Stimulated activated CD8-positive, alpha-beta memory T cell treated with anti-CD3 and anti-CD28 coated beads, Interleukin-4, amount 100 ng/mL, for 4 hours (primary cell): ENCODE measurements at places on chromosomes 12 and 14.

DNA sequence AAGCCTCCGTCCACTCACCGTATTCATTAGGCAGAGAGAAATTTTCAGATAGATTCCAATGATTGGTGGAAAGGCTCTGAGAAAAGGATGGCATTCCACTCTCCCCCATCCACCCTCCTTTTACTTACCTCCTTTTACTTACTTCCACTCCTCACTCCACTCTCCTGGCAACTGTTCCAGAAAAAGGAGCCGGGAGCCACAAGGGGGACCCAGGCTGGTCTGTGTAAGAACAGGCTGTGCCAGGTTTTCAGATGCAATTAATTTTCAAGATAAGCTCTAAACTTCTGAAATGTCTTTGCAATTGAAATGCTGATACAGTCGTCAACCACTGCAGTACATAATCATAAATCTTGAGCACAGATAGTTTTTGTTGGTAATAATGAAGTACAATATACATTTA lies 248.8 kb downstream of the ANO6 start:
- DNase-seq = no peak

DNA sequence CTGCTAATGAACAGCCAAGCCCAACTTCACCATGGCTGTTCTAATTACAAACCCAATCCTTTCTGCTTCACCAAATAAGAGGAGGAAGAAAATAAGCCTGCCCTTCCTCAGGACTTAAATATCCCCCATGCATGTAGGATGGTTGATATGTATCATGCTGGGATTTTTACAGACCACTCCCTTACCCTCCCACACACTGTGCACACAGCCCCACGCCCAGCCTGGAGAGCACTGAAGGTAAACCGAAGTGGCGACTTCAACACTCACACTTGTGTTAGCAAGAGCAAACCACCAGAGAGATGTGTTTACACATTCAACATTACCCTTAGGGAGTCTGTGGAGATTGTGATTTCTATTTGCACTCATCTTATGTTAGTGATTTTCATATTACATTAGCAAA lies 241.2 kb downstream of the EGLN3 start:
- no peak for DNase-seq

DNA sequence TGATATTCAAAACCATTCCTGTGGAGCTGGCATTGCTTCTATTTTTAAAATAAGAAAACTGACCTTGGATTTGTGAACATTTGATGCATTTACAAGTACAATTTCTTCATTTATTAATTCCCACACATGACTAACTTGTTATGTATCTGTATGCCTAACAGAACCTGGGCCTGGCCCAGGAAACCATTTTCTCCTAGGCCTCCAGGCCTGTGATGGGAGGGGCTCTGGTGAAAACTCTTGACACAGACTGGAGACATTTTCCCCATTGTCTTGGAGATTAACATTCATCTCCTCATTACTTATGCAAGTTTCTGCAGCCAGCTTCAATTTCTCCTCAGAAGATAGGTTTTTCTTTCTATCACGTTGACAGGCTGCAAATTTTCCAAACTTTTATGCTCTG lies 42.0 kb downstream of the GLIPR1L2 start:
- no peak for DNase-seq

DNA sequence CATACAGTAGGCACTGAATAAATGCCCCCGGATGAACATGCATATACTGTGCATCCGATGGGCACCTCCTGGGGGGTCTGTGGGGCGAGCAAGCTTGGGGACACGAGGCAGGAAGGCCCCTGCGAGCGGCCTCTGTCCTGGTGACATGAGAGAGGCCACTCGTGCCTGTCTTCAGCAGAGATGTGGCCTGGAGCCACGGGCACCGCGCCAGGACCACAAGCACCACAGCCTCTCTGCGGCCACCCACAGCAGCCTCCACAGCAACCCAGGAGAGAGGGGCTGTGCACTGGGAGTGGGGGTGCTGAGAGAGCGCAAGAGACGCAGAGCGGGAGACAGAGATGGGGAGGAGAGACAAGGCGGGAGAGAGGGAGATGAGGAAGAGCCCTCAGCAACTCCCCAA lies 118.5 kb downstream of the RFLNA start:
- DNase-seq = no peak

DNA sequence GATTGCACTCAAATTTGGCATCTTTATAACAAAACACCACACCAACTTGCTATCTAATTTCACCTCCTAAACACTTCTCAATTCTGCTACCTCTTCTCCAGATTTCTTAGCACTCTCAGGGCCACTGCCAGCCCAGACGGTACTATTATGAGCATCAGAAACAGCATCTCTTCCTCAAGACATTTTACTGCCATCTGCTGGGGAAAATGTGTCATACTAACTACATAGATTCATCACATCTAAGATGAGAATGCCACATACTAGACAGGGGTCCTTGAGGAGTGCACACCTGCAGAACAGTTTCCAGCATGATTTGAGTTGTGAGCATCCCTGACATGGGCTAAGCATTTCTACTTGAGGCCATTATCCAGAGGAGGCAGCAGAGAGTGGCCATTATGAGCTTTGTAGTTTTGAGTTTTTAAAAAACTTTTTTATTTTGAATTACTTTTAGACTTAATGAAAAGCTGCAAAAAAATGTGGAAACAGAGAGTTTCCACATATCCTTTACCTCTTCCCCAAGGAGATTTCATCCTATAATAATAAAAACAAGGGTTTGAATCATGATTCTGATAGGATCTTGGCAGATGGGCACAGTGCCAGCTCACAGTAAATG lies 15.1 kb upstream of the GRIP1 start:
- no peak for DNase-seq

GRCh38 chr12:115620816-115621215 lies 656.7 kb downstream of the MED13L start:
- no peak for DNase-seq

GRCh38 chr14:105011312-105011990 lies 9.4 kb downstream of the CDCA4 start:
- DNase-seq = no peak

GRCh38 chr14:93944348-93945069 lies 17.4 kb downstream of the FAM181A start:
- no peak for DNase-seq

- DNase-seq = no peak
Measured at GRCh38 chr12:23484238-23484637, 465.2 kb downstream of the SOX5 start.

GRCh38 chr14:61342932-61343331 lies 21.6 kb downstream of the PRKCH start:
- no peak for DNase-seq

GRCh38 chr12:60259225-60259624 lies 663.4 kb downstream of the SLC16A7 start:
- no peak for DNase-seq

- DNase-seq = no peak
Measured at GRCh38 chr14:64640839-64641238, 63.4 kb upstream of the PLEKHG3 start.
